ENCODE measurements at places on chromosomes 1 and 21.

DNA sequence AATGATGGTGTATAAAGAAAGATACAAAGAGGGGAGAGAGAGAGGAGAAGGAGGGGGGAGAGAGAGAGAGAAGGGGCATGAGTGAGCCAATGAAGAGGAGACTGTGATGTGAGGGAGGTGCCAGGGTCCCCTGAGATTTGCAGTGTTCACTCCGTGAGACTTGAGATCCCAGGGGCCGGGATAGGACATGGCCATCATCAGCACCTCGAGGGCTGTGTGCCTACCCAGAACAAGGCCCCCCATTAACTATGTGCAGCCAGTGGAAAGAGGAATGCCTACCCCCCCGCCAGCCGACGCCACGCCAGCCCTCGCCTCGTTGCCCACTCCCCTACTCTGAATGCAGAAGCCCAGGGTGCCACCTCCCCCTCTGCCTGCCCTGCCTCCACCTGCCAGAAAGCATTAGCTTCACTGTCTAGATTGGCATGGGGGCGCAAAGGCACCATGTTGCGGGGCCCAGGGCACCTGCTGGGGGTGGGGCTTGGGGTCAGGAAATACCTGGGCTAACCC, 14.8 kb downstream of the LGR6 start:
- no peak for DNase-seq

DNA sequence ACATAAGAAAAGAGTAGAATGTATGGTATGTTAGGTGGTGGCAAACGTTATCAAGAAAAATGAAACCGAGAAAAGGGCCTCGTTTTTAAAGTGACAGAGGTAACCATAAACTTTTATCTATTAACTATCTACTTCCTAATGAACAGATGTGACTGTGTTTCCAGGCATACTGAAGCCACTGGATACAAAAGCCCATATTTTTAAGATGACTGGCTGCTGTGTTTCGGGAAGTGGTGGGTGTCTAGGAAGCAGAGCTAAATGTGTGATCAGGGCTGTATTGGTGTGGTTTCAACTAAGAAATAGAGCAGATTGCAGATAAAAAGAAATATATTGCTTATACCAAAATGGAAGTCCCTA, 71.8 kb downstream of the CHRM3 start:
- no peak for DNase-seq

DNA sequence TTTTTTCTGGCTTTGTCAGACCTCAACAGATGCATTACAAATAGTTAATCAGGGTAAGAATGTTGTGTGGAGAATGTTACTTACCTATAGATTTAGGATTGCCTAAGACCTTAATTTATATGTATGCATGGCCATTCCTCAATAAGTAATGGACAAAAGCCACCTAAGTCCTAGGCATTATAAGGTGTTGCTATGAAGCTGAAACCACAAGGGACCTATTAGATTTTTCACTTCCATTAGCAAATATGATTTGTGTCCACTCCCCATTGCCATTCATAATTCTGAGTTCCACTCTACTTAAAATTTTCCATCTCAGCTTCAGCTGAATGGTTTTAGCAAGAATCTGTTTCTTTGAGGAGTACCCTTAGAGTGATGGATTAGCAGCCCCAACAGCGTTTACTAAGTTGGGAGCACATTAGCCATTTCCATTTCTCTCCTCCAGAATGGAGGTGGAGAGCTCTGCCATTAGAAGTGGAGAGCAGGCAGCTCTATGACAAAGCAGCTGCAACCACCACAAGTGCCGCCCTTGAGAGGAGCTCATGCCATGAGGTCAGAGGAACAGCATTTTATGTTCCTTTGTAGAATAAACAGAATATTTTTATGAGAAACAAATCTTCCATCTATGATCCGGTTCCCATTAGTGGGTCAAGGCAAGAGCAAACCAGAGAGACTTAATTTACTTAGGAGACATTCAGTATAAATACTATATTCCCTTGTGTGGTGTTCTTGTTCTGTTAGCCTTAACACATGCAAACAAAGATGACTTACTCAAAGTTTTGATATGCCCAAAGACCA, 28.9 kb upstream of the C1orf87 start:
- no peak for DNase-seq

DNA sequence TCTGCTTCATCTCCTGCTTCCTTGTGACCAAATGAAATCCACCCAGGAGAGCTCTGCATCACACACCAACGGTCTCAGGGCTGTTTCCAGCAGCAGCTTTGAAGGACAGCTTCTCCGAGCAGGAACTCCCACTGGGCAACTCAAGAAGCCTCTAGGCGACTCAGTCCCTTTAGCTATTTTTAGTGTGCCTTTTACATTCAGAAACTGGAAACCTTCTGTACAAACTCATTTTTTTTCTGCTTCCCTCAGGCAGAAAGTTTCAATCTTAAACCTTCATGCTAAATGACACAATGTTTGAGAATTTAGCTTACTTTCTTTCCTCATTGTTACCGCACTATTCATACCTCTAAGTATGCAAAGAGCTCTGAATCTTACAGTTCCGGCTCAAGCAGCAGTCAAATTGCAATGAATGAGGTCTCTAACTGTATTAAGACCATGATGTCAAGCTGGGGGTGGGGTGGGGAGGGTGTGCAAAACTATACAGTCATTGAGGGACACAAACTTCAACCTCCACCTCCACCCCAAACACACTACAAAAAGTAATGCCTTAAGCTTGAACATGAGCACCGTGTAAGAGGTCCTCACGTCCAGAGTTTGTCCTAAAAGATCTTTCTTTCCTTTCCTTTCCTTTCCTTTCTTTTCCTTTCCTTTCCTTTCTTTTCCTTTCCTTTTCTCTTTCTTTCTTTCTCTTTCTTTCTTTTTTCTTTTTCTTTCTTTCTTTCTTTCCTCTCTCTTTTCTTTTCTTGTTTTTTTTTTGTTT, 16.4 kb upstream of the TARBP1 start:
- DNase-seq: peak; percentile 26

DNA sequence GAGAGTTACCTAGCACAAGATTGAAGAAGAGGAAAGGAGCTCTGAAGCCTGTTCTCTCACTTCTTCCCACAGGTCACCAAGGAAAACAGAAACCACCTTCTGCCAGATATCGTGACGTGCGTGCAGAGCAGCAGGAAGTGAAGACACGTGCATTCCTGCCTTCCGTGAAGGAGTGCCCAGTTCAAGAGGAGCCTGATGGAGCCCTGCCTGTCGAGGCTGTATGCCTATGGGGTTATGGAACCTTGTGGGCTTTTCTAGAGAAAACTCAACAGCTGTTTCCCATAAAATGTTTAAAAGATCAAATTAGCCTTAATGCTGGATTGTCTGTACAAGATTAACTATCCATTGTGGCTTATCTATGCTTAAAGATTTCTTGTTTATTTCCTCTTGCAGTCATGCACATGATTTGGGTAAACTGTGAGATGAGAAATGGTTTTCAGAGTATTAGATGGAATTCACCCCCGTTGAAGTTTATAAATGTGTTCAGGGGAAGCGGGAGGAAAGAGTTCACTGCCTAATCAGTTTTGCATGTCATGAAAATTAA, 27.8 kb downstream of the NTPCR start:
- DNase-seq: no peak

DNA sequence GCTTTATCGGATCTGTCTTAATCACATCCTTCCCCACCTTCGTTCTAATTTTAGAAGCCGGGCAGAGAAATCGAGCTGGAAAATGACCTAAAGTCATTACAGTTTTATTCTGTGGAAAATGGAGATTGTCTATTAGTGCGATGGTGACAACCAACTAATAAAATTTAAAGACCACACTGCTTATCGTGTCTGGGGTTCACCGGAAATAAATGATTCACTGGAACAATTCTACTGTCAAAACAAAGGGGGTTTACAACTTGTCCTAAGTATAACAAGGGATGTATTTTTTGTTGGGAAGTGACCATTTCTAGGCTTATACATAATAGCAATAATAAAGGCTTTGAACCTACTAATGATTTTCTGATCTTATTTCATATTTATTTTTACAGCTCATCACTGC, 55.6 kb downstream of the B3GALNT2 start:
- DNase-seq: no peak

GRCh38 chr1:204198348-204199340, 2.4 kb upstream of the KISS1 start:
- DNase-seq: no peak

DNA sequence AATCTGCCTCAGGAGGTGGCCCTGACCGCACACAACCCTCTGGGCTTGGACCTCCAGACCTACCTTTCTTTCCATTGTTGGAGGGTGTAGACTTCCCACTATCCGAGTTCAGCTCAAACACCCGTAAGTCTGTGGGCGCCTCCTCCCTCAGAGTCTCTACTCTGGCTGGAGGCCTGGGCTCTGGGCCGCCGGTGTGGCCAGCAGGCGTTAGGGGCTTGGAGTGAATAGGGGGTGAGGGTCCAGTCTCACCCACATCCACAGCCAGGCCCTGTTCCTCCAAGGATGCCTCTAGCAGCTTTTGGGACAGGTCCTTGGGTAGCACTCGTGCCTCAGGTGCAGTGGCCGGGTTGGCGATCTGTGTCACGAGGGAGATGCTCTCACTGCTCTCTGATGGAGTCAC, 13.9 kb downstream of the TSSK3 start:
- no peak for DNase-seq

GRCh38 chr21:15526798-15527197, 203.0 kb upstream of the USP25 start:
- no peak for DNase-seq

GRCh38 chr1:206495493-206496046, 11.8 kb upstream of the RASSF5 start:
- DNase-seq: no peak

- DNase-seq: no peak
These were observed 16.9 kb downstream of the PTPRF start for GRCh38 chr1:43547538-43548072.

GRCh38 chr1:17646444-17647280, 107.2 kb downstream of the ARHGEF10L start:
- no peak for DNase-seq

DNA sequence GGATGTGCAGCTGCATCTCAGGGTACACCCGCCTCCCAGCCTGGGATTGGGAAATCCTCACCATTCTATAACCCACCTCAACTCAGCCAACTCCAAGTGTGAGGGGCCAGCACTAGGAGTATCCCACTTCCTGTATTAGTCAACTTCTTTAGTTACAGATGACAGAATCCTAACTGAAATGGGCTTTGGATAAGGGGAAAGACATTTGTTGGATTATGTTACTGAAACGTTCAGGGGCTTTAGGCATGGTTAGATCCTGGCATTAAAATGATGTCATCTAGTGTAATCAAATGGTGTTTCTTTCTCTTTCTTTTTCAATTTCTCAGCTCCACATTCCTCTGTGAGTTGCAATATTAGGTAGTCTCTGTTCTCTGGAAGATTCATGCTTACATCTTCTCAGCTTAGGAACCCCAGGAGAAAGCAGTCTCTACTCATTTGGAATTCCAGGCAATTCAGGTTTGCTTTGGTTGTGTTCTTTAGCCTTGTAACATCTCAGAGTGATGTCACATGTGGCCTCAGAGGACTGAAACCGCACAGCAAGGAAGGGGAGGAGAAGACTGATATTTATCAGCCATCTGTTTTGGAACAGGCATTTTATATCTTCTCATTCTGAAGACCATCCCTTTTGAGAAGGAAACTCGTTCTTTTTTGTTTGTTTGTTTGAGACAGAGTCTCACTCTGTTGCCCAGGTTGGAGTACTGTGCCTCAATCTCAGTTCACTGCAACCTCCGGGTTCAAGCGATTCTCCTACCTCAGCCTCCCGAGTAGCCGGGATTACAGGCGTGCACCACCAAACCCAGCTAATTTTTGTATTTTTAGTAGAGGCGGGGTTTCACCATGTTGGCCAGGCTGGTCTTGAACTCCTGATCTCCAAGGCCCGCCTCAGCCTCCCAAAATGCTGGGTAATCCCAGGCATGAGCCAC, 18.9 kb upstream of the TMEM54 start:
- no peak for DNase-seq

- DNase-seq: no peak
These were observed 10.5 kb downstream of the MTX1 start for GRCh38 chr1:155218854-155219591.

DNA sequence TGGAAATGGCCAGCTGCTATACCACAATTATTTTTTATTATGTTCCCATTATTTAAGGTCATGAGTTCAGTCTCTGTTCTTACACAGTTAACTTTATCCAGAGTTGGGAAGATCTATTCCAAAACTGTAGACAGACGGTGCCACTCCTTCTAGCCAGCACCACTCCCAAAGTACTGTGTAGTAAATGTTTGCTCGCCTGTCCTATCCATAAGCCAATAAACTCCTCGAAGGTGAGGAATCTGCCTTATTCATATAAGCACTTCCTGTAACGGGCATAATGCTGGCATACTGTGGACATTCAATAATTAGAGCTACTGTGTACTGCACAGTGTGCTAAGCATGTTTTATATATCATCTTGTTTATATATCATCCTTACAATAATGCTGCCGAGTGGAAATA, 26.1 kb upstream of the STMN1 start:
- DNase-seq: no peak

DNA sequence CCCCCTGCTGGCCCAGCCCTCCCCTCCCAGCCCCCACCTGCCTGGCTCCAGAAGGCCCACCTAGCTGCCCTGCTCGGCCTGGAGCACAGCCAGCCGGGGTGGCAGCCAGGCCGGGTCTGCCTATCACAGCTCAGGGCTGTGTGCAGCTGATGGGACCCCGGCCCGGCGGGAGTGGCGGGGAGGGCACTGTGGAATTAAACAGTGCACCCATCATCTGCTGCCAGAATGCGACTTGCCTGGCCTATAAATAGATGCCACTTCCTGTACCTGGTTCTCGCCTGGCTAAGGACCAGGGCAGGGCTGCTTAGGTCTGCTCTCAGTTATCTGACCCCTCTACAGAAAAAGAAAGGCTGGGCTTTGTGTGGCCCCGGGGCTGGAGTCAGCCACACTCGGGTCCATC, 98.2 kb upstream of the VAMP3 start:
- no peak for DNase-seq

GRCh38 chr1:57451516-57451915, 27.7 kb upstream of the DAB1 start:
- no peak for DNase-seq

DNA sequence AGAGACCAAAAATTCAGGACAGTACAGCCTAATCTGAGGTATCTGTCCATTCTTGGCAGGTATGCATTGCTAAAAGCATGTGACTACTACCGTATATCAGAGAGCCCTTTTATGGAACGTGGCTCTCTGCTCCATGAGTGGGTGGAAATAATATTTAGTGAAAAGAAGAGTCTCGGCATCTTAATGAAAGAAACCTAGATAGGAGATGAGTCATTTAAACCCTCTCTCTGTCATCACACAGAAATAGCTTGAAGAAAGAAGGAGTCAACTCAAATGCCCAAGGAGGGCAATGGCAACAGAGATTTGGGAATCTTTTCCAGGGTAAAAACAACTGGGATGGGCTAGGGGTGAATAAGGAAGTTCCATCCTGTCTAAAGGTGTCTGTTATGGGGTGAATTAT, 528.2 kb downstream of the SMYD3 start:
- no peak for DNase-seq
